ENCODE measurements at places on chromosomes 16 and 17.
A peak's percentile ranks its signal among the peaks of the same experiment; 100 is the strongest.

DNA sequence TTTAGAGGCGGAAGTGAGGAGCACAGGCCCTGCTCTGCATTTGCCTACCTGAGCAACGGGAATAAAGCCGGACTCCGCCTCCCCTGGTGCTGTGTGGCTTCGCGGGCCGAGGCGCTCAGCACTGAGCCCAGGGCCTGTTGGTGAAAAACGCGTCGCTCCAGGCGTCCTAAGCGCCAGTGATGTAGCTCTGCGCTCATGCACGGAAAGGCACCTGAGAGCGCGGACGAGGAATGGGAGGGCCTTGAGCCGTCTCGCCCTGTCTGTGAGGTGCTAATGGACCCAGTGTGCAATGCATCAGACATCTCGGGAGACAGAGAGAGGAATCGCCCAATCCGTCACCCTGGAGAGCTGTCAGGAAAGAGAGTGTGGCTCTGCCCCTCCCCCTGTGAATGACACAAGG is 17.2 kb upstream of the ATP2A3 start:
- DNase-seq = no peak

- no peak for DNase-seq
These were observed 20.9 kb downstream of the RGS9 start for GRCh38 chr17:65158041-65158440.

DNA sequence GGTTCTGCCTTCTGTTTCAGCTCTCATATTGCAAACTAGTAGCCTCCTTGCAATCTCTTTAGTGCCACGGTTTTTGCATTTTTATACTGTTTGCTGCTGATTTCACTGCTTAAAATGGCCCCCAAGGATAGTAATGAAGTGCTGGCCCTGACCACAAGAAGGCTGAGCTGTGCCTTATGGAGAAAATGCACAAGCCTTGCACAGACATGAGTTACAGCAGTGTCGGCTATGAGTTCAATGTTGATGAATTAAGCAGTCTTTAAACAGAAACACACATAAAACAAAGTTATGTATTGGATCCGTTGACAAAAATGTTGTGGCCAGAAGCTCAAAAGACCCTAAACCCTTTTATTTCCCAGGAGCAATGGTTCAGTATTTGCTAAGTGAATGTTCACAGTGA is 210.6 kb upstream of the DYNLRB2 start:
- DNase-seq = no peak

DNA sequence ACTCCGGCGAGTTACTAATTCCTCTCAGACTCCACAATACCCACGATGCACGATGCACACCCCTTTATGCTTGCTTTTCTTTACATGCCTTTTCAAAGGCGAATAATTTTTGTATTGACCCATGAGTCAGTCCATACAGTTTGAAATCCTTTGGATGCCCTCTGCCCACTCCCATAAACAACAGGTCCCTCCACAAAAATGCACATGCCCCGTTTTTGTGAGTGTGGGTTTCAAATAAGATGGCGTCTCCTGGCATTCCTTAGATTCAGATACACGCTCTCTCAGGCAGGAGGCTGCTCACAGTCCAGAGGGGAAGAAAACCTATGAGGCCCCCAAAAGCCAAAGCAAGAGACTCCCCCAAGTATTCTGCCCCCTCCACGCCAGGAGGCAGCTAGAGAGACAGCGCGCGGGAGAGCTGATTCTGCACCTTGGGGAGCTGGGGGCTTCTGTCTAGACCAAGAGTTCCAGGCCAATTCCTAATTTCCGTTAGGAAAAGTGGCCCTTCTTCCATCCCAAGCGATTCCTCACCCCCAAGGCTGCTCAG is 19.6 kb upstream of the HOXB9 start:
- no peak for DNase-seq

- DNase-seq = no peak
These were observed 36.4 kb downstream of the CLEC16A start for GRCh38 chr16:10980813-10981212.

DNA sequence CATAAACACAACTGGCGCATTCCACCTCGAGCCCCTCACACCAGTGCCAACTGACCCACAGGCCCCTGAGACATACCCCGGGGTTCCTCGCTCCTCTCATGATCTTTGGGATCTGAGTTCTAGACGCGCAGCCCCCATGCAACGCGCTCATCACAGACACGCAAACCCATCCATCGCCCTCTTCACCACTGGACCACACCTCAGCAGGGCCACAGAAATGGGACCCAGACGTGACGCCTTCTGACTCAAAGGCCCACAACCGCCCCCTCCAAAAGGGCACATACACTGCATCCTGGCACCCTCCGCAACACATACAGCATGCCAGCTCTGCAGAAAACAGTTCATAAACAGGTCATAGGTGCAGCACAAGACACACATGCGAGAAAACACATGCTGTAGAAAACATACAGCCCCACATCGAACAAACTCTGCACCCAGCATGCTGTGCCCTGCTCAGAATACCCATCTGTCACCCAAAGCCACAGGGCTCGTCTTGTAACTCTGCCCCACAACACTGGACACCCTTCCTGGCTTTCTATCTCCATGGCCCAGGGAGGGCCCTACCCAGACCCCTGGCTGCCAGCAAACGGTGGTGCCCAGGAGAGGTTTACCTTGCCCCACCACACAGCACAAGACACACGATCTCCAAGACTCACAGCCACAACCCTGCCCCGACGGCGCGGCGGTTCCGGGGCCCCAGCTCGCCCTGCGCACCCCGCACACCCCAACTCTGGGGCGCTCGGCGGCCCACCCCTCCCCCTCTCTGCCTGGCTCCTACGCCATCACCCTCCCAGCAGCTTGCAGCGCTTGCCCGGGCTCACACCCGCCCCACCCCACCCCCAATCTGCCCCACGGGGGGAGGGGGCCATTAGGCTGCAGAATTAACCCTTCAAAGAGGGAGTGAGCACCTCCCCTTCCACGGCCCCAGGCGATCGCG is 887 bp downstream of the ZBTB4 start:
- DNase-seq = peak; percentile 45

- no peak for DNase-seq
These were observed 61.4 kb upstream of the TBX2 start for GRCh38 chr17:61338000-61338798.

DNA sequence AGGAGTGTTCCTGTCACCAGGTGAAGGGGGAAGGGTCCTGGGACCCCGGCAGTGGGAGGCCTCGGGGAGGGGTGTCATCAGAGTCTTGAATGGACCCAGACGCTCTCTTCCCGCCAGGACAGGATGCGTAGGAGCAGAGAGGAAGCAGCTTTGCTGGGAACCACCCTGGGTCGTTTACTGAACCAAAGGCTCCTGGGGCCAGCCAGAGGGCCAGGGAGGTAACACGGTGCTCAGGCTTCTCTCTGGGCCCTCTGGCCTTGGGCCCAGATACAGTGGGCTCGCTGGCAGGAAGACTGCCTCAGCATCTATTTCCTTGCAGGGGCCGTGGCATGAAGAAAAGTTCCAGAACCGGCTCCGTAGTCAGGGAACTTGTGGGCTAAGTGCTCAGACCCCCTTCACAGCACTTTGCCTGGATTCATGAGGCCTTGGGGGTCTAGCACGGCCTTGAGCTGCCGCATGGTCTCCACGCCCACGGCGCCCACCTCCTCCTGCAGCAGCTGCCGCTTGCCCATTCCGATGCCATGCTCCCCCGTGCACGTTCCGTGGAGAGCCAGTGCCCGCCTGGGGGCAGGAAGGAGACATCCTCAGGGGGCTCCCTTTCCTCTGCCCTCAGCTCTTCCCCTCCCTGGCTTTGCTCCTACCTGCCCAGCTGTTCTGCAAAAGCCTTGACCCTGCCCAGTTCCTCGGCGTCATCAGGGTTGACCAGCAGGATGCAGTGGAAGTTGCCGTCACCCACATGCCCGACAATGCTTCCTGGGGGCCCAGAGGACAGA is 4.4 kb downstream of the LDHD start:
- no peak for DNase-seq

GRCh38 chr16:74931445-74931844 is 53.5 kb downstream of the WDR59 start:
- no peak for DNase-seq

DNA sequence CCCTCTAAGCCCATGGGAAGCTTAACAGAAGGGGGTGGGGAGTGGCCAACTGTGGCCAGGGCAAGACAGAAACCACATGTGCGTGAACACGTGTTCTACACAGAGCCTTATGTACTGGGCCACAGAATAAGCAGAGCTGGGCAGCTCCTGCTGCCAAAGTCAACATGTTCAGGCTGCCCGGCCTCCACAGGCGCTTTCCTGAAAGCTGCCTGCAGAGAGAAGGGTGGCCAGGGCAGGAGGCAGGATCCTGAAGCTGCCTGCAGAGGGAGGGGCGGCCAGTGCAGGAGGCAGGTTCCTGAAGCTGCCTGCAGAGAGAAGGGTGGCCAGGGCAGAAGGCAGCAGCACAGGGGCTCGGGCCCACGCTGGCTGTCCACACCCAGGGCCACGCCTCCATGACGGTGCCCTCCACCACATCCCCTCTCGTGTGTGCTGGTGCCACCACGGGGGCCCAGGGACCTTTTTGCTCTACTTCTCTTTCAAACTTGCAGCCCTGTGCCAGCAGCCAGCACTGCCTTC is 79.5 kb downstream of the ANKRD11 start:
- DNase-seq = no peak

- DNase-seq = no peak
These were observed 11.7 kb upstream of the COX10 start for GRCh38 chr17:14057591-14057990.

GRCh38 chr16:28110479-28110878 is 47.0 kb upstream of the GSG1L start:
- no peak for DNase-seq

DNA sequence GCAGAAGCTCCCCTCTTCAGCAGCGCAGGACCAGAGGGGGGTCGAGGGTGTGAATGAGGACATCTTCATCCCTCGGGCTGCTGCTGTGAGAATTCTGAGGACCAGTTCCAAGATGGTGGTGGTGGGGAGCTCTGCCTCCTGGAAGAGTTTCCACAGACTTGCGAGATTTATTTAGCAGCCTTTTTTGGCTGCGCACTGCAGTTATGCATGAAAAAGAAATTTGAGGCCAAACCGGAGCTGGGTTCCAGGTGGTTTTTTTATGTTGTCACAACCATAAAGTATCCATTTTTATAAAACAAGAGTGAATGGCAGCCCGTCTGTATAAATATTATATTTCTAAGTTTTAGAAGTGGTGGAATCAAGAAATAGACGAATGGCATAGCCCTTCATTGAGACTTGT is 76.9 kb upstream of the CLEC18A start:
- DNase-seq = no peak

- DNase-seq = no peak
These were observed 53.4 kb downstream of the GAS7 start for GRCh38 chr17:10144982-10145381.

Measured in stimulated activated CD4-positive, alpha-beta T cell treated with anti-CD3 and anti-CD28 coated beads, Interleukin-12 subunit alpha, Interleukin-12 subunit beta, amount 100 ng/mL, for 4 hours (primary cell).